ENCODE measurements at places on chromosomes 5 and 9. TPM values are rescaled to one million over a fixed set of nuclear protein-coding genes. Genes with fewer than 3 reads are reported as not detected.

DNA sequence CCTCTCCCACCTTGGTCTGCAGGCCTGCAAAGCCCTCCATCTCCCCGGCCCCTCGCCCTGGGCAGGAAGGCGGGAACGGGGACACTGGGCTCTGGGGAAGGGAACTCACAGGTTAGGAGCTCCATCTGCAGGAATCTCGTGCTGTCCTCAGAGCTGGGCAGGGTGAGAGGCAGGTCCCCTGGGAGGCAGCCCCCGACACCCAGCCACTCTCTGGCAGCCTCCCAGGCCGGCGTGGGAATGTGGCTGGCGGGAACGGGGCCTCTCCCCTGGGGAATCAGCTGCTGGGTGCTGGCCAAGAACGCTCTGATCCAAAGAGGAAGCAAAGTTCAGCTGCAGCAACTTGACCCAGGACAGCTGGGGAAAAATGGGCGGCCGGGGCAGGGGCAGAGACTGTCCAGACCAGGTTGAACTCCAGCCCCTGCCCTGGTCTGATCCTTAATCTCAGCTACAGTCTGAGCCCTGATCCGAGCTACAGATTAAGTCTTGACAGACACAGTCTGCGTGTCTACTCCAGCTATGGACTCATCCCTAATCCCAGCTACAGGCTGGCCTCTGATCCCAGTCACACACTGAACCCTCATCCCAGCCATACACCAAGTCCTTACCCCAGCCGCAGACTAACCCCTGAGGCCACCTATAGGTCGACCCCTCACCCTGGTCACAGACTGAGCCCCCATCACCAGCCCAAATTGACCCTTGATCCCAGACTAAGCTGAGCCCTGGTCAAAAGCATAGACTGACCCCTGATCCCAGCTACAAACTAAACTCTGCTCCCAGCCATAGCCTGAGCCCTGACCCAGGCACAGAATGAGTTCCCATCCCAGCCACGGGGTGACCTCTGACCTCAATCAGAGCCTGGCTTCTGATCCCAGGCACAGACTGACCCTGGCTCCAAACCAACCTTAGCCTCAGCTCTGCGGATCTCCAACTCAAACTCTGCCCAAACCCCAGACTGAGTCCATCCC lies 37.3 kb upstream of the EGFL7 start:
- no peak for DNase-seq

DNA sequence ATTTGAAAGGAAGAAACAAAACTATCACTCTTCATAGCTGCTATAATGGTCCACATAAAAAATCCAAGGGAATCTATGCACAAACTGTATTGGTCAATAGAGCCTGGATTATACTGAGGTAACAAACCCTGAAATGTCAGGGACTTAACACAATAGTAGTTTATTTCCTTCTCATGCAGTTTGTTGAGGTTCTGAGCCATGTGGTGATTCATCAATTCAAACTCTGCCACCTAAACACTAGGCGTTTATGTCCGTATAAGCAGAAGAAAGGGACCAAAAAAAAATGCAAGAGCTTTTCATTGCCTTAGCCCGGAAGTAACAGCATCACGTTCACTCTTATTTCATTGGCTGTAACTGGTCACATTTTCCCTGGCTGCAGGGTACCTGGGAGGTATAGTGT lies 464.7 kb downstream of the ZSWIM6 start:
- DNase-seq = no peak

- DNase-seq = no peak
Observed at GRCh38 chr5:109719978-109720377, 30.3 kb downstream of the MAN2A1 start.

DNA sequence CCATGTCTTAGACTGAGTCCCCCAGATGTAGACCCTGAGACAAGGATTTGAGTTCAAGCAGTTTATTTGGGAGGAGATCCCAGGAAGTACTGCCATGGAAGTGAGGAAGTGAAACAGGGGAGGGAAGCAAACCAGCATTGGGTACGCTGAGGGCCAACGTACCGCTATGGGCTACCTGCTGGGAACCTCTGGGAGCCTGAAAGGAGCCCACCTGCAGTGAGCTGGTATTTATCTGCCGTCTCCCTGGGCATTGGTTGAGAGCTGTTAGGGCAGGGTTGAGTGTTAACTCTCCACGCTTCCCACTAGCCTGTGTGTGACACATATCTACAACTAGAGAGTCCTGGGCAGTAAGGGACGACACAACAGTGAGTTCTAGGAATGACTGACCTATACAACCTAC lies 131.6 kb upstream of the SLC24A2 start:
- DNase-seq = no peak

DNA sequence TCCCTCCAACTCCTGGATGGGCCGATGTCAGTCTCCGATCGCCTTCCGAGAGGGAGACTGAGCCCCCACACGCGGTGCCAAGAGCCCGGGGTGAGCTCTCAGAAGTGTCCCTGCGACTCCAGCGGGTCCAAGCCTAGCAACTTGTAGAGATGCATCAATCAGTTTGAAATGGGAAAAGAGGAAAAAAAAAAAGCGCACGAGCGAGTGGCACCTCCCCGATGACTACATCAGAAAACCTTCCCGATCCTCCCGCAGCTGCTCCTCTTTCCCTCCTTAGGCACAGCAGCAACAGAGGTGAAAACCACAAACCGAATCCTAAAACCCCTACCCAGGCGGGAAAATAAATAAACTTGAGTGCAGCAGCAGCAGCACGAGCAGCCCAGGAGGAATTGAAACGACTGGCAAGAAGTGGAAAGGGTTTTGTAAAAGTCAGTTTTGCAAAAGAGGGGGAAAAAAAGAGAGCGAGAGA lies 1.0 kb upstream of the EFNA5 start:
- DNase-seq = no peak

GRCh38 chr9:87086221-87086818 lies 139.0 kb upstream of the GAS1 start:
- DNase-seq = no peak

DNA sequence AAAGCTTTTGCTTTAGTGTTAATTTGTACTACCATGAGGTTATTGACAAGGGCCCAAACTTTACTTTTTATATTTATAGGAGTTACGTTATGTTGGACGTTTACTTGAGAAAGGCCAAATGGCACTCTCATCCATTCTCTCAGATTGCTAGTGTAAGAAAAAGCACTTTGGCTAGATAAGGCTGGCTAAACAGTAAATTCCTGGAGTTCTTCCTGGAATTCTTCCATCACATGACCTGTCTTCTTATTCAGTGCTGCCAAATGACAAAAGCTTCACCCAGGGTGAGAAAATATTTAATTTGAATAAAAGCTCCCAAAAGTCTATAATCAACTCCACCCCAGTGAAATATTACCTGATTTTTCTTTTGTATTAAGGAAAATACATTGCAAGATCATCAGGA lies 1568.9 kb upstream of the ACO1 start:
- no peak for DNase-seq

DNA sequence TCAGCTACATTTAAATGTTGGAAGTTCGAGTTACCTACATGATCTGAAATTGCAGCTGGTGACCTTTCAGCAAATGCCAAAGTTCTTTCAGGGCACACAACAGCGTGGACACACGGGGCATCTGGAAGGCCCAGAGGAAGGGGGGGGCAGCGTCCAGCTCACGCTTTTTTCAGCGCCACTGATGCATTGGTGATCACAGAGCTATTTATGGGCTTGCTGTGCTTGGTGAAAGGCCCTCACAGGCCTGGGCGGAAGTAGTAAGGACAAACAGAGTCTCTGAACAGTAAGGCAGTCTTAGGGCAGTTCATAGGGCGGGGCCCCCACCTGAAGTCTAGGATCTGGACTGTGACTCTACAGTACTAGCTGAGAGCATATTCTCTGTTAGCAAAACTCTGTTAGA lies 6.6 kb upstream of the FBP2 start:
- no peak for DNase-seq

GRCh38 chr9:111118256-111118948 lies 80.1 kb upstream of the LPAR1 start:
- DNase-seq = no peak

The ASTN2 gene
- total RNA-seq = 9.7 TPM

The IFNA2 gene
- total RNA-seq = not detected
